Ovary (tissue), 10 donors: ENCODE measurements at places on chromosomes 7 and 10. TPM values are rescaled to one million over a fixed set of nuclear protein-coding genes. Genes with fewer than 3 reads are reported as not detected.

The NYAP1 gene
- 6.8 TPM for total RNA-seq

The SRRM3 gene
- total RNA-seq, result 7.7 TPM

The EGFR gene
- total RNA-seq, result 26.3 TPM

The NPC1L1 gene
- total RNA-seq, result 0.10 TPM

The SLC26A5 gene
- 0.12 TPM for total RNA-seq

The EZH2 gene
- 4.1 TPM for total RNA-seq

The MTPN gene
- total RNA-seq, result 105 TPM

The IFIT1 gene
- 9.1 TPM for total RNA-seq

The NPY gene
- total RNA-seq, result 0.94 TPM

The ZNF92 gene
- total RNA-seq, result 7.6 TPM

The ABCB1 gene
- 13.2 TPM for total RNA-seq

The GBX1 gene
- not detected for total RNA-seq

The AKR1C3 gene
- 19.6 TPM for total RNA-seq
